ENCODE measurements at places on chromosomes 11 and 22.

DNA sequence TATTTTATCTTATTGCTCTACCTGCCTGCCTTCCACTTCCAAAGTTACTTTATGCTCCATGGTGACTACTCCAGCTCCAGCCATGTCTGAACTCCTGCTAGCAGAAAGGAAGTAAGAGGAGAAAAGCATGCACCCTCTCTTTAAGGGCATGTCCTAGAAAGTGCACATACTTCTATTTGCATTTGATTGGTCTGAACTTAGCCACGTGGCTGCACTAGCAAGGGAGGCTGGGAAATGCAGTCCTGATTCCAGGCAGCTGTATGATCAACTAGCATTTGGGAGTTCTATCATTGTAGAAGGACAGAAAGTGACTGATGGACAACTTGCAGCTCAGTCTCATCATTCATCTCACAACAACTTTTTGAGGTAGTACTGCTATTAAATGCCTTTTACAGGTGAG lies 515.7 kb downstream of the BUD13 start:
- DNase-seq = no peak

- no peak for DNase-seq
Observed at GRCh38 chr22:47787501-47788227, 1025.2 kb downstream of the TBC1D22A start.

GRCh38 chr11:78196661-78197091 lies 8.0 kb downstream of the USP35 start:
- no peak for DNase-seq

DNA sequence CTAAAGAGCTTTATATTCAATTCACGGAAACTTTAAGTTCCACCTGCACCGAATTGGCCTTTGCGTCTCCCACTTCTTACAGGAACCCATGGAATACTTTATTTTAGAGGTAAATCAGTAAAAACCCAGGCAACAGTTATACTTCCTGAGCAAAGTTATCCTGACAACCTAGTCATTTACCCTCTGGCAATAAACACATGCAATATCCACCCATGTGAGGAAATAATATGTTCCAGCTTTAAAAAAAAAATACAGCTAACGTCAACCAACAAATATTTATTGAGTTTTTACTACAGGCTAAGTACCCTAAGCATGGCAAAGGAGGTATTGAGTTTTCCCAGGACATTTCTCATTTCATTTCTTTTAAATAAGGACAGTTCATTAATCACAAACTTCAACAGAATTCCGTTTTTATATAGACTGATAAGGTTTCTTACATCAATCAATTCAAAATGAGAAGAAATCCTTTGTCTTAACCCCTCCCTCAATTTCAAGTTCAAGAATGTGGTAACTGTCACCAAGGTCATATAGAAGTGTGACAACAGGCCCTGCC lies 38.3 kb upstream of the CCDC34 start:
- no peak for DNase-seq

DNA sequence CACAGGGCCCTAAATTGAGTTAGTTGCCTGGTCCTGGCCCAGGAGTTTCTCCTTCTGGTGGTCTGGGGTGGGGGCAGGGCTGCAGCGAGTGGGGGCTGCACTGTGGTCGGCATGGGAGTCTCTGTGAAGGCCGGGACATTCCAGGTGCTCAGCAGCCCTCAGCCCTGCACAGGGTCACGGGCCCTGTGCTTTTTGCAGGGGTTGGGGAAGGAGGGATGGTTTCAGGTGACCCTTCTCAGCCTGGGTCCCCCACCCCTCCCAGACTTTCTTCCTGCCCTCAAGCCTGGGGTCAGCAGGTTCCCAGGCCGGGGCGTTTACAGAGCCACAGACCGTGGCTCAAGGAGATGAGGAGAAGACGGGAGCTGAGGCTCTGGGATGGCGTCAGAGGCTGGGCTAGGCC lies 7.8 kb downstream of the EMID1 start:
- no peak for DNase-seq

DNA sequence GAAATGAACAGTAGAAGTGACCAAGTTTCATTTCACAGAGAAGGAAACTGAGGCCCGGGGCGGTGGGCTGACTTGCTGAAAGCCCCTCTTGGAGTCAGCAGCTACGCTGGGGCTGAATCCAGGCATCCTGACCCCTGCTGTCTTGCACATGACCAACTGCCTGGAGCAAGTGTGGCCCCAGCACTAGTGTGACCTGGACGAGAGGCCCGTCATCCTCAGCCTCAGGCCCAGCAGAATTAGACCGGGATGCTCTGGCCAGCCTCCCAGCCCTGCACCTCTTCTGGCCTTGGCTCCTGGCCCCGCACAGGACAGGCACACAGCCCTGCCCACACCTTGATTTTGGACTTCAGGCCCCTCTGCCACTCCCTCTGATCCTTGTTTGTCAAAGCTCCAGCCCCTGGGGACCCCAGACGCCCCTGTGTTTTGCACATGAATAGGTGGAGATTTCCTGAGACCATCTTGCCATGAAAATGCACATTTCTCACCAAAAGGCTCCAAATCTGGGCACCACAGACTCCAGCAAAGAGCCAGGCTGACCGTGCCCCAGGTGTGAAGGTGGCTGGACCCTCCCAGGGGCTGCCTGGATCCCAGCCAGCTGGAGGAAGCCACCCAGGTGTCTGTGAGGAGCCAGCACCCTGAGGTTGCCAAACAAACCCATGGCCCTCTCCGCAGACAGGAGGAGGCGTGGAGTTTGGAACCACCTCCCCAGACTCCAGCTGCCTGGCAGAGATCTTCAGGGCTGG lies 24.9 kb downstream of the FGF4 start:
- no peak for DNase-seq

- DNase-seq = no peak
Observed at GRCh38 chr11:45210846-45211245, 64.4 kb downstream of the PRDM11 start.

GRCh38 chr22:22833059-22833458 lies 54.6 kb upstream of the IGLL5 start:
- DNase-seq = no peak

GRCh38 chr11:17431139-17431538 lies 42.7 kb upstream of the KCNJ11 start:
- no peak for DNase-seq

- DNase-seq = no peak
Observed at GRCh38 chr11:4480577-4481239, 1.7 kb upstream of the OR52K1 start.

DNA sequence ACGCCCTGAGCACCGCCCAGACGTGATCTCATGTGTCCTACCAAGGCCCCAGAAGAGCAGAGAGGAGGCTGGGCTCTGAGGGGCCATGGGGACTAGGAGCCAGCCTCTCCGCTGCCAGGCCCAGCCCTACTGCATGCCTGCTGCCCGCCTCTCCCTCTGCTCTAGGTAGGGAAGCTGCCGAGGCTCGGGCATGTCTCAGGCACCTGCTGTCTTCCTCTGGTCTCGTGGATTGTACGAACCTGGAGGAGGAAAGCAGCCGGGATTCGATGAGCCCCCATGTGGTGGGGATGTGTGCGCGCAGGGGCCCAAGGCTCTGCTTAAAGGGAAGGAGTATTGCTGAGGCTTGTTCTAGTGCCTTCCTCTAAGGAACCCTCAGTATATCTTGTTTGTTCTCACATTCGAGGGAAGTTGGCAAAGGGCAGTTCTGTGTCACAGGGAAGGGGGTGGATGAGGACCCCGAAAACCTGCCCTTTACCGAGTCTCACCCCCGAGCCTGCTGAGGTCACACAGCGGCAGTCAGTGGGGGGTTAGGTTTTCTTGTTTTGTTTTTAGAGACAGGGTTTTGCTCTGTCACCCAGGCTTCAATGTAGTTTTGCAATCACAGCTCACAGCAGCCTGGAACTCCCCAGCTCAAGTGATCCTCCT lies 21.2 kb downstream of the DAGLA start:
- DNase-seq = no peak

GRCh38 chr11:131880976-131881375 lies 510.6 kb downstream of the NTM start:
- no peak for DNase-seq

DNA sequence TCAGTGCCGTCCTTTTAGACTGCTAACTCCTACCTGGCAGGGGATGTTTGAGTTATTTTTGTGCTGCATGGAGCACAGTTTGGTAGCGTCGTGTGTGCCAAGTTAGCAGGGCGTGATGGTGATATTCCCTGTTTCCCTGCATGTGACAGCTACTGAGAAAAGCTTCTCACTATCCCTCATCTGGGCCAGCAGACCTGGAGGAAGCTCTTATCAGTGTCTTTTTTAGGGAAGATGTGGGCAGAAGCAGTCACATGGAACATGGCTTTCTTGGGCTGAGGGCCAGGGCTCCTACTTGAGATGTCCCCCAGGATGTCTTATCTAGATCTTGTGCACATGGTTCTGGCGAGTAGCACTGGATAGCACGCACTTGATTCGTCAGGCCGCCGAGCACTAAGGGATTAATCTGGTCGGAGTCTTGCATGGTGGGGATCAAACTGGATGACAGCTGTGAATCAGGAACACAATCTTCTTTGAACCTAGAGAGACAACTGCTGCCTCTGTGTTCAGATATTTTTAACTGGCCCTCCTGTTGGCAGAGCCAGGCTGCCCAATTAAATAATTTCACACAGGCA lies 33.8 kb downstream of the TECTA start:
- no peak for DNase-seq

- no peak for DNase-seq
Observed at GRCh38 chr22:31958625-31959239, 14.4 kb downstream of the YWHAH start.

GRCh38 chr11:1280116-1281035 lies 29.1 kb downstream of the TOLLIP start:
- no peak for DNase-seq

- DNase-seq = no peak
Observed at GRCh38 chr11:127035824-127036223, 35.3 kb upstream of the KIRREL3 start.

DNA sequence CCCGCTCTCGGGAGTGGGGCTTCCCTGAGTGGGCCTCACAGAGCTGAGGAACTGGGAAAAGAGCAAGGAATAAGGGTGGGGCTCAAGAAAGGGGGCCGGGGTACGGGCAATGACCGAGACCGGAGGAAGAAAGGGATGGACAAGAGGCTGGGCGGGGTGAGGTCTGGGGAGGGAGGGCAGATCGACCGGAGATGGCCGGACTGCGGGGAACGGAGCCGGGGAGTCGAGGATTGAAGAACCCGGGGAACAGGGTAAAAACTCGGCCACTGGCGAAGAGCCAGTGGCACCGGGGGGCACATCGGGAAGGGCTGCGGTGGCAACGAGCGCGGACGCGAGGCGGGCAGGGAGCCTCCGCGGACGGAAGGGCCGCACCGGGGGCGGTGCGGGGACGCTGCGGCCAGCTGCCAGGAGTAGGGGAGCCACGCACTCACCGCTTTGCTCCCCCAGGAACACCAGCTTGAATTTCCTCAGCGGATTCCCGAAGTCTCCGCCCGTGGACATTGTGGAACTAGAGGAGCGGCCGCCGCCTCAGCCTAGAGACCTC lies 667 bp downstream of the RAB6A start:
- DNase-seq = peak; percentile 50

- no peak for DNase-seq
Observed at GRCh38 chr11:94958121-94958696, 15.1 kb downstream of the CWC15 start.

DNA sequence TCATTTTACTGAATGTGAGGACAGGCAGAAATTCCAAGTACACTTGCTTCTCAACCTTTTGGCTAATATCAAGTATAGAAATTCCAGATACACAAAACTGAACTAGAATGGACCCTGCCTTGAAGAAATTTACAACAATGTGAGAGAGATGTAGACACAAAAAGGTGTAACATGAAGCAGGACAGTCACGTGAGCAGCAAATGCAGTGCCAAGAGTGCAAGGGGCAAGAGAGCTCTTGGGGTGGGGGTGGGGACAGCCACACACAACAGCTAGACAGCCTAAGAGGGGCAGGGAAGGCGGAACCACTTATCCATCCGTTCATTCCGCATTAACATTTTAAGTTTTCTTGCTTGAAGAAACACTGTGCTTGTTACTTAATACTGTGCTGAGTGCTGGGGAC lies 28.9 kb downstream of the PLEKHA7 start:
- DNase-seq = no peak

GRCh38 chr11:118618115-118618990 lies 10.9 kb downstream of the PHLDB1 start:
- DNase-seq = no peak

- DNase-seq = no peak
Observed at GRCh38 chr11:110044226-110044968, 48.8 kb upstream of the ZC3H12C start.

DNA sequence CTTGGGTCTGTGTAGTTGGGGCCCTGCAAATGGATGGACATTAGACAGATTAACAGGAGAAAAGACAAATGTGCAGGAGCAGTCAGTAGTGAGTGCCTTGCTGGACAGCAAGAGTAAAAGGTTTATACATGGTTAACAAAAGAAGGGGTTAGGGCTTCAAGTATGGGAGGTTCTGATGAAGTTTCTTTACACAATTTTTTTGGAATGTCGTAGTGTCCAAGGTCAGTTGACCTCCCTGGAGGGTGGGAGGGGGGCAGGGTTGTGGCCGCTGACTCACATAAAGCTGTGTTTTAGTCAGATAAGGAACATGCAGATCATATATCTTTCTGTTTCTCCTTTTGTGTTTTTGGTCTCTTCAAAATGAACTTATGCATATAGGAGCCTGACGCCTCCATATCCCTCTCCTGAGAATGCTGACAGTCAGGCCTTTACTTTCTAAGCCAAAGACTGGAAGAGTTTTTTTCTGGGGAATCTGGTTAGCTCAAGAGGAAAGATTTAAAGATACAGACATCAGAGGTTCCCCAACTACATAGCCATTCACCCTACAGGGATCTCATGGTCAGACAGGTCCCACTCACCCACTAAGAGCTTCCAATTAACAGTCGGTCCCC lies 134.3 kb downstream of the NECTIN1 start:
- no peak for DNase-seq

- DNase-seq = no peak
Observed at GRCh38 chr11:75105462-75105925, 8.8 kb upstream of the OR2AT4 start.

GRCh38 chr11:76686261-76687079 lies 15.9 kb upstream of the LRRC32 start:
- DNase-seq = no peak

DNA sequence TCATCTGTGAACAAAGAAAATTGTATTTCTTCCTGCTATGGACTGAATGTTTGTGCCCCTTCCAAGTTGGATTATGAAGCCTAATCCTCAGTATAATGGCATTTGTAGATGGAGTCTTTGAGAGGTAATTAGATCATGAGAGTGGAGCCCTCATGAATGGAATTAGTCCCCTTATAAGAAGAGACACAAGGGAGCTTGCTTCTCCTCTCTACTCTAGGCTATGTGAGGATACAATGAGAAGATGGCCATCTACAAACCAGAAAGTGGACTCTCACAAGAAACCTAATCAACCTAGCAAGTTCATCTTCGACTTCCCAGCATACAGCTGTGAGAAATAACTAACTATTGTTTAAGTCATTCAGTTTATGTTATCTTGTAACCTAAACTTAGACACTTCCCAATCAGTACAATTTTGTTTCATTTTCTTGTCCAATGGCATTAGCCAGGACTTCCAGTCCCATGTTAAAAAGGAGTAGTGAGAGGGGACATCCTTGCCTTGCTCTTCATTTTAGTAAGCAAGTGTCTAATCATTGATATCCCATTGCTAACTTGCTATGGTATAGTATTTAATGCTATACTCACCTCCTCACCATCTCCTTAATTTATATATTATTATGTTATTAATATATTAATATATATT lies 45.7 kb downstream of the PDGFD start:
- DNase-seq = no peak
